Foreskin fibroblast (primary cell): ENCODE measurements at places on chromosomes 2 and 18.

GRCh38 chr2:20104900-20105545 lies 53.6 kb upstream of the LAPTM4A start:
- DNase-seq: no peak

DNA sequence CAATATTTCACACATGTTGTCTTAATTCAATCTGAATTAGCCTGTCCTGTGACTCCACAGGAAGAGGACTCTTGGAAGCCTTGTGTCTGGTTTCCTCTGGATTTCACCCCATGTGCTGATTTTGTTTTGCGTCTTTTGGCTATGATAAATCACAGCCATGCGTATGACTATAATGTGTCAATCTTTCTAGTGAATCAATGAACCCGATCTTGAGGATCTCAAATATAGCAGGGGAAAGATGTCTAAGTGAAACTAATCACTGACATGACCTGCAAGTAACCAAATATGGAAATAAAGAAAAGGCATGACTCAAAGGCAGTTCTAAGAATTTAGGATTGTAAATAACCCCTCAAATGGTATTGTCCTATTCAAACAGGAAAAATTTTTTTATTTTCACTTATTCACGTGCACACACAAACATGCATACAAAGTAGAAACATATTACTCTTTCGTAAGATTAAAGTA lies 8.2 kb downstream of the WDFY1 start:
- no peak for DNase-seq

DNA sequence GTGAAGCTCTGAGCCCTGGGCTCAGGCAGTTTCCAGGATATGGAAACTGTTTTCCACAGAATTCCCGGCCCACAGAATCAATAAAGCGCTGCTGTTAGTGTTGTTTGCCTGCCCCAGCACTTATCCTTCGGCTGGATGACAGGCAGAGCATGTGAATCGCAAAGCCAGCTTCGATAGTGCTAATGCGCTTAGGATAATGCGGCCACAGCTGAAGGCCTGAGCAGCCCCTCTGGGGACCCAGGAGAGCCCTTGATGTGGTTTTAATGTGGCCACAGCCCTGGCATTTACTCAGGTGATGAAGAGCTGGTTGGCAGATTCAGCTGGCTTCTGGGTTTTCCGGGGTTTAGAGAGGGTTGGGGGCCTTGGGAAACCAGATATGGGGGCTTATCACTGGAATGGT lies 23.7 kb downstream of the PCARE start:
- no peak for DNase-seq

DNA sequence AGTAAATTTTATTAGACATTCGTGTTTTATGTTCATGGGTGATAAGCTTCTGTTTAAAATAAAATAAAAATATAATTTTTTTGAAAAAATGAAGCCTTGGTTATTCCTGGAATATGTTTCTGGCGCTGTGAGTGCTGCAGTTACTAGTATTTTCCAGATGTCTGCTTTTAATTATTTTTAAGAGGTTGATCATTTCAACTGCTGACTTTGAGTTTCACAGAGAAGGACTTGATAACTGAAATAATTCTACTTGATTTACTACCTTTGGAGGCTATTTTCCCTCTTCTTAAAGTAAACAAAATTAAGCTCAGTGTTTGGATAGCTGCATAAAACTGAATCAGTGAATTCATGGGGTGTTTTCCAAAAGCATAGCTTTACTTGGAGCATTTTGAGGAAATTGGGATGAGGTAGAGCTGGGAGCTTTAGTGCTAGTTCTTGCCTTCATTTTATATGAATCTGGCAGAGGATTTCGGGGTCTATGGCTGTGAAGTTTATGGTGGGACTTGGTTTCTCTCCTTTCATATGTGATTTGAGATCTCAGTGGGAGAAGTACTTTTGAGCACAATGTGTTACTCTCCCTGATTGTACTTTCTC lies 666.5 kb downstream of the DCDC2C start:
- DNase-seq: no peak
